HS-27A (cell line): ENCODE measurements at places on chromosomes 16 and 17.

DNA sequence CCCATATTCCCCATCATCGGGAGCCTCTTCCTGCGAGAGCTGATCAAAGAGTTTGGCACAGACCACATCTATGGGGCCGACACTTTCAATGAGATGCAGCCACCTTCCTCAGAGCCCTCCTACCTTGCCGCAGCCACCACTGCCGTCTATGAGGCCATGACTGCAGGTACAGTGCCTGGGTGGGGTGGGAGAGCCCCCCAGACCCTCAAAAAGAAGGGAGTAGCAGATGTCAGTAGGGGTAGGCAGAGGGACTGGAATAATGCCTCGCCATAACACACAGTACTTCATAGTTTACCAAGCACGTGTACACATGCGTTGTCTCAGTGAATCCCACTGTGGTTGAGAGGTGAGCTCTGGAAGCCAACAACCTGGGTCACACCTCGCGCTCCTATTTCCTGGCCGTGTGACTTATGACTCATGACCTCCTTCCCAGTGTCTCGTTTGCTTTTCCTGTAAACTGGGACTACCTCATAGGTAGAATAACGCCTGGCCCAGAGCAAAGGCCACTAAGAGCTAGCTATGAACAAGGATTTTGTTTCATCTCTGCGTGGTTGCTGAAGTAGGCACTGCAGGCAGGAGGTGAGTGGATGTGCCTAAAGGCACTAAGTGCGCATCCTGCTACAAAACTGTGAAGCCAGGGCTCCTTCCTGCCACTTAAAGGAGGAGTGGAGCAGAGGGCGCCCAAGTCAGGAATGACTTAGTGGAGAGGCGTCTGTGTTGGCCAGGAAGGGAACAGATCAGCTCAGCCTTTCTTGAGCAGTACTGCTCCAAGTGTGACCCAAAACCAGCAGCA lies 5.2 kb downstream of the NAGLU start:
- DNase-seq: no peak

- DNase-seq: no peak
Measured at GRCh38 chr17:19719355-19720209, 3.2 kb upstream of the SLC47A2 start.

DNA sequence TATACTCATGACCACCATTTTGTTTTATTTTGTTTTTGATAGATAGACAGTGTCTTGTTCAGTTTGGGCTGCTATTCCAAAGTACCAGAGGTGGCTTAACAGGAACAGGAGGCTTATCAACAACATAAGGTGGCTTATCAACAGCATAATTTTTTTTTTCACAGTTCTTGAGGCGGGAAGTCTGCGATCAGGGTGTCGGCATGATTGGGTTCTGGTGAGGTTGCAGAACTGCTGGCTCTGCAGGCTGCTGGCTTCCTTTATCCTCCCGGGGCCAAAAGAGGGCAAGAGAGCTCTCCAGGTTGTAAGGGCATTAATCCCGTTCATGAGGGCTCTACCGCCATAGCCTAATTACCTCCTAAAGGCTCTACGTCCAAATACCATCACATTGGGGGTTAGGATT lies 11.8 kb upstream of the HSD17B2 start:
- DNase-seq: no peak

DNA sequence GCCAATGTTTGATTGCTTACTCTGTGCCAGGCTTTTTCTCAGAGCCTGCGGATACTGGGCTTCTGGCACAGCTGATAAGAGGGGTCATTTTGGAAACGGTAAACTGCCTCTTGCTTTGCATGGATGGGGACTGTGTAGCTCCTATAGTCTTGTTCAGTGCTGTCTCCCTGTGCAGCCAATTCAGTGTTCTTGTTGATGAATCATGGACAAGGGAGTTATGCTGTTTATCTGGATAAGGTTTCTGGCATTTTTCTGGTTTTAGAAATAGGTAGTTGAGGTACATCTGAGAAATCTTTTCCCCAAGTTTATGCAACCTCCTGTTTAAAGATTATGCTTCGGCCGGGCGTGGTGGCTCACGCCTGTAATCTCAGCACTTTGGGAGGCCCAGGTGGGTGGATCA lies 16.7 kb upstream of the TANGO6 start:
- DNase-seq: no peak

GRCh38 chr16:82848013-82848412 lies 221.2 kb downstream of the CDH13 start:
- DNase-seq: no peak

DNA sequence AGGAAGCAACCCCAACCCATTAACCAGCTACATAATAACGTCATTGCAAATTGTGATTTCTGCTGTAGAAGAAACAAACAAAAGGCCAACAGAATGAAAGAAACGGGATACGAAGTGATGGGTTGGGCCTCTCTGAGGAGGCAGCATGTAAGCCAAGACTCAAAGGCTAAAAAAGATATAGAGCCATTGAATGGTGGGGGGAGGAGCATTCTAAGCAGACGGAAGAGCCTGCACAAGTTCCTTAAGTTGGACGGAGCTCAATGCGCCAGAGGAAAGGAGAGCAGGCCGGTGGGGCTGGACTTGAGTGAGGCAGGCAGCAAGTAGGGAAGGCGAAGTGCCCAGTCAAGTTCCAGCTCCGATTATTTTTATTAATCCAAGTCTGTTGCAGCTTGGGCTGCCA lies 160.3 kb downstream of the SHISA9 start:
- DNase-seq: no peak

DNA sequence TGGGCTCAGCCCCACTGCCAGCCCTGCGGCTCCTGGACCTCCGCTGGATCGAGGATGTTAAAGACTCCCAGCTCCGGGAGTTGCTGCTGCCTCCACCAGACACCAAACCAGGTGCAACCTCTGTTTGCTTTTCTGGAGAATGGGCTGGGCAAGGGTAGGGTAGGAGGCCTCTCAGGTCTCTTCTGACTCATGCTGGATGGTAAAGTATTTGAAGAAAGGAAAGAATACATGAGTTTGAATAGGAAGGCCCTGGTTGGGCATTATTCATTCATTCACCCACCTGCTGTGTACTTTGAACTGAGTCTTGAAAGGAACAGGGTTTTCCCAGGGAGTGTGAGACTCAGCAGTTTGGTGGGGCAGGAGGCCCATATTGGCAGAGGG lies 6.5 kb upstream of the ORAI3 start:
- no peak for DNase-seq

- no peak for DNase-seq
Measured at GRCh38 chr17:9862949-9863348, 37.2 kb downstream of the GLP2R start.
